ENCODE measurements at places on chromosomes 3 and 15.

GRCh38 chr15:36584511-36584910 lies 5.1 kb downstream of the CDIN1 start:
- DNase-seq = no peak

- no peak for DNase-seq
These were observed 61.6 kb downstream of the MEIS2 start for GRCh38 chr15:37038716-37039106.

DNA sequence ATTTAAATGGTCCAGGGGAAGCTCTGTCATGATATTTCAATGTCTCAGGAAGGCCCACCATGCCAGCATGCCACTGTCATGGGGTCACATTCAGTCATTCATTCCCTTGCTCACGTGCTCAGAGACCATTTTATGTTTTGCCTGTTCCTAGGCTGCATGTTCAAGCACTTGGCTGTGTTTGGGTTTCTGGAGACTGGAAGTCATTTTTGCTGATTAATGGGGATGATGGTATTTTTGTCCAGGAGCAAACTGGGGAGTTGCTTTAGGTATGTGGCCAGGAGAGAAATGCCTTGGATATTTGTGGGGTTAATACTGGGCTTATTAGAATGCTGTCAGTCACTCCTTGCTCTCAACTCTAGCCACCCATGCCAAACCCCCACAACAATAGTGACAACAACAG lies 303.5 kb downstream of the PTPRG start:
- DNase-seq = no peak

DNA sequence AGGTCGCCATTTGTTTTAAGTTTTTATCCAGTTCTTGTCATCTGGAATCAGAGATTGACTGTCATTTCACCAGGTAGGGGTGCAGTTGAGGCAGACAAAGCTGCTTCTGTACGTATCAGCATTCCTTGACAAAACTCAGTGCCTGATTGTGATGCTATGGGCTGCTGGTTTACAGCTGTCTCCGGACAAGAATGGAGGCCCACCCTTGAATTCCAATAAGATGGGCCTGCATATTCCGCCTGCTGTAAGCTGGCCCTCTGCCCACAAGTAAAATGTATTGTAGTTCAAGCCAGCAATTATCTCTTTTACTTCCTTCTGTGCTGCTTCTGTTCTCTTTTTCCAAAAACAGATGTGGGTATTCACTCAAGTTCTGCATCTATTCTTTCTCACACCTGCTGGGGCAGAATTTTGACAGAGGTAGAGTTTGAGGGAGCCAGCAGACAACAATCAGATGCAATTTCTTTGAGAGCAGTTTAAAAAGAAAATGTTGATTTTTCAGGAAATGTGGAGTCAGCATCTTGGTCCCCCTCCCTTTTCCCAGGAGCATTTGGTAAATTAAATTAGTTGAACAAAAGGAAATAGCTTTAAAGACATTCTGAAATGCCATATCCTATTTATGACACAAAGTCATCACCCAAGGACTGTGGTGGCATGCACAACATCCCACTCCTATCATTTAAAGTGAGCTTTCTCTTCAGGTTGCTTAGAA lies 53.5 kb downstream of the IQCH start:
- DNase-seq = no peak

DNA sequence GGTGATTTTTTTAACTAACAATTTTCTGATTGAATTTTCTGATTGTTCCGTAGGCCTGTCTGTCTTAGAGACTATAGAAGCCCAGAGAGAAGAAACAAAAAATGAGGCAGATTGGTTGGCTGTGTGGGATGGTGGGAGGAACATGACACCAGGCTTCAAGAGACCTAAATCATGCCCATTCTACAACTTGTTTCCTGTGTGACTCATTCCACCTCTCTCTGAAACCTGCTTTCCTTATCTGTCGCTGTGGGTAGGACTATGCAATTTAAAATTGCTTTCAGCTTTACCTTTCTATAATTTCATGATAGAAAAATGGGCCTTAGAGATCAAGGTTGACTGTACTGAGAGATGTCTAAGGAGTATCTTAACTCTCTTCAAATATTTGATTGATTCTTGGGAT lies 44.5 kb downstream of the OXNAD1 start:
- no peak for DNase-seq

GRCh38 chr15:91128016-91128415 lies 28.0 kb downstream of the SV2B start:
- DNase-seq = no peak

DNA sequence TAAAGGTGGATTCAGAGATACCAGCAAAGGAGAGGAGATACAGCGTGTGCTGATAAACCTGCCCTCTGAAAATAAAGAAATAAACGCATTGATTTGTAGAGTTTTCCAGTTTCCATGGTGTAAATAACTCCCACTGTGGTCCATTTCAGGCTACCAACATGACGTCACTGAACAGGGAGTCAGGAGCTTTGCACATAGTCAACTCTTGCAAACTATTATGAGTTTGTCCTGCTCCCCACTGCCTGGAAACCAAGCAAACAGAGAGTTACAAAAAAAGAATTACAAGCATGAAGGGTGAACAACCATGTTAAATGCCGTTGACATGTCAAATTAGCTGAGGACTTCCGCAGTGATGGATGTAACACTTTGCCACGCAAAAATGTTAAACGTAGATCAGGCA lies 70.4 kb upstream of the GATA2 start:
- no peak for DNase-seq

DNA sequence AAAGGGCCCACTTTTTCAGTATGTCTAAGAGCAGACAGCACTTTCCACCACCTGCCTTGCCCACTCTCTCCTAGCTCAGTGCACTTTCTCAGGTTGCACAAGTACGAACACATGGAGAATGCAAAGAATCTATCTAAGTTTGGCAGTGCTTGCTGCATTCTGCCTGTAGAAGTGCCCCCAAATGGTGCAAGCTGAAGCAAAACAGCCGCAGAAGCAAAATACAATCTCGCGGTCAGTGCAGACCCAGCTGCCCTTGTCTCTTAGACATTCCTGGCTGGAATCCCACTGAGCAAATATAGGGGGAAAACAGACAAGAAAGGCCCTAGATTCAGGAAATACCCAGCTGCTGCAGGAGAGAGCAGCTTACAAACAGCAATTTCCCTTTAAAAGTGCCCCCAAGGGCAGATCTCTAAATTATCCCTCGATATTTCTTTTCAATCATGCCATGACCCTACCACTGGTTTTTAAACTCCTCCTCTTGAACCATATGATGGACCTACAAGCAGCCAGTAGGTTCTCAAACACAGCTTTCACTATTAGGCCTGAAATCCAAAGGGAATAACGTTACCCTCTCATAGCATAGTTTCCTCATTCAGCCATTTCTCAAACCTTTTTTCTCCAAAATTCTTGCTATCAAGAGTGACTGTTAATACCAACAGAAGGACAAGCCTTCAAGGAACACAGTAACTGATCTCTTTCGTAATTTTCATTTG lies 67.0 kb downstream of the TNIK start:
- DNase-seq = no peak

DNA sequence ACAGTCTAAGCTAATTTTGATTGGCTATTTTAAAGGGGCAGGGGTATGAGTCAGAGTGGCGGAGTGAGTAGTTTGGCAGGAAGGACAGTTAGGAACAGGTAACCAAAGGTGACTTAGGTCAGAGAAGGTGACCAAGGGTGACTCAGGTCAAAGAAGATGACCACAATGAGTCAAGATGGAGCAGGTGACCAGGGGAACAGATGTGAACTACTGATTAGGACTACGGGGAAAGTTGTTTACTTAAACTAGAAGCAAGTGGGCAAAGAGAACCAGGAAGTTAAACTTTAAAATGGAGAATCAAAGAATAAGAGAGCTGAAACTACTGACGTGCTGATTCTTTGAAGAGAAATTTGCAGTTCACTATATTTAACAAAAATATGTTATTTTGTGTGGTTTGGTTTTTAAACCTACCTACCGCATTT lies 14.1 kb upstream of the CA12 start:
- DNase-seq = no peak

DNA sequence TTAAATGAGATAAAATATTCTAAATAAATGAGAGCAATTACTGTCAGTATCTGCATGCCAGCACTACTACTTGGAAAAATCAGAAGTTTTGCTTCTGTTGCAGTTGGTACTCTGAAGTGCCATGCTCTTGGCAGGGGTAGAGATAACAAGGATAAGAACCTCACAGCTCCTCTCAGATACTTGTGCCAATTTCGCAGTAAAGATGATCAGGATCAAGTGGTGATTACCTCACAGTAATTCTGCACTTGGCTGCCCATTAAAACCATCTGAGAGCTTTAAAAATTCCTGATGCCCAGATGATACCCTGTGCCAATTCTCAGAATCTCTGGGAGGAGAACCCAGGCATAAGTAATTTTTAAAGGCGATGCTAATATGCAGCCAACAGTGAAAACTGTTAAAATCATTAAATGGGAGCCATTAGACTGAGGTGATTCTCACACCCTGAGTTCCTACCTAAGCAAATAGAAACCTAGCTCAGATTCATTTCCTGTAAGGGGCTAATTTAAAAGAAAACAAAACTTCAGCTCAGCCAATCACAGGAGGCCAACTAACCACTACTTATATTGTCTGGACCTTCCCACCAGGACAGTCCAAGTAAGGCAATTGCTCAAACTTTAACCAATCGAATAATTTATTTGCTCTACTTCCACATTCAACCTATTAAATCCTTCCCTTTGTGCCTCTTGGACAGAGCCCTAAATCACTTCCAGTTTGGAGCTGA lies 171.2 kb downstream of the KCNMB2 start:
- DNase-seq = no peak

- DNase-seq = no peak
These were observed 288.3 kb upstream of the C2CD4B start for GRCh38 chr15:62453375-62453774.

DNA sequence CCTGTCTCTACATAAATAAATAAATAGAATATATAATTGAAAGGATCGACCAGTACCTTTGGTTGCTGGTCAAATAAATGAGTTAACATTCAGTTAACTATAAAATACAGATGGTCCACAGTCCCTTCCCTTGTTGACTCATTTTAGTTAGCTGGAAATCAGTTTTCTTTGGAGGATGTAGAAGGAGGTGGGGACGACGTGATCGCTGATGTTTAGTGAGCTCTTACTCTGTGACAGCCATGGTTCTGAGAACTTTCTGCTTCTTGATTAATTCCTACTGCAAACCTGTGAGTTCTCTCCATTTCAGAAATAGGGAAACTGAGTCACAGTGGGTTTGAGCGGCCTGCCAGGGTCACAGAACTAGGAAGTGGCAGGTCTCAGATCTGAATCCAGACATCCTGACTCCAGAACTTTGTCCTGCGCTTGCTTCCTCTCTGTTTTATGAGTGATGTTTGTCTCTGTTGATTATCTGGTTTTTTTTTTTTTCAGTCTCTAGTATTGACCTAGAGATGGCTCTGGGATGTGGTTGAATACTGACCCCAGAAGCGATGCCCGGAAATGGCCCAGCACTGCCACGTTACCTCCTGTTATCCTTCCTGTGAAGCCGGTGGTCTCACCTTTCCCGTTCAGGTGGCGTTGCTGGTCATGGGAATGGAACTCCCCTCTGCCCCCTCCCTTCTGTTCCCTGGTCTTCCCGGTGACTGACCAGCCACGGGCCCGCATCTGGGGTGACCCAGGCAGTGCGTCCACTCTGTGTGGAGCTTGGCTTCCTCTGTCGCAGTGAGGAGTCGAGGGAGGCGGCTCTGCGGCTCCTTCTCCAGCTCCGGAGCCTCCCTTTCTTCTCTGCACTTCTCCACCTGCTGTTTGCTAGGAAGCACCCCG lies 18.2 kb downstream of the SYNM start:
- no peak for DNase-seq

DNA sequence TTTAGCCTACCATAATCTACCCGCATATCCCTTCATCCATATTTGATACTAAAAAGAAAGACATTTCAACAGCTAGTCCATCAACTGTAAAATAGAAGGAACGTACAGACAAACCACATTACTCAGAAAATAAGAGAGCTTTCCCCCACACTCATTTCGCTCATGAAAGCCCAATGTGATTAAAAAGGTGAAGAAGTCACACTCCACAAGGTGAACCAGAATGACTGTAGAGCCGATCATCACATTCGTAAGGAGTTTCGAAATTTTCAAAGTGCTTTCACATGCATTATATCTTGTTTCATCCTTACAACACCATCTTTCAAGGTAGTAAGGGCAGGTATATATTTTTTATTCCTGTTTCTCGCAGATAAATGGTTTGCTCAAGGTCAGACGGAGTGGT lies 225.3 kb downstream of the FOXP1 start:
- DNase-seq = no peak

- no peak for DNase-seq
These were observed 26.4 kb upstream of the ZBED2 start for GRCh38 chr3:111621535-111621934.

GRCh38 chr15:62103431-62103830 lies 36.7 kb downstream of the C2CD4A start:
- no peak for DNase-seq

GRCh38 chr15:63305260-63305659 lies 27.9 kb downstream of the APH1B start:
- no peak for DNase-seq

- no peak for DNase-seq
These were observed 34.1 kb upstream of the NMD3 start for GRCh38 chr3:161187046-161187445.
